ENCODE measurements at places on chromosomes 12 and 14. TPM values are rescaled to one million over a fixed set of nuclear protein-coding genes. Genes with fewer than 3 reads are reported as not detected.

The SSTR1 gene
- 3.0 TPM for total RNA-seq

The SERPINA10 gene
- total RNA-seq = not detected

The RHOJ gene
- 4.1 TPM for total RNA-seq

The SAMD15 gene
- 0.33 TPM for total RNA-seq

The AQP6 gene
- total RNA-seq = 0.17 TPM

The BCL11B gene
- under 0.01 TPM for total RNA-seq

DNA sequence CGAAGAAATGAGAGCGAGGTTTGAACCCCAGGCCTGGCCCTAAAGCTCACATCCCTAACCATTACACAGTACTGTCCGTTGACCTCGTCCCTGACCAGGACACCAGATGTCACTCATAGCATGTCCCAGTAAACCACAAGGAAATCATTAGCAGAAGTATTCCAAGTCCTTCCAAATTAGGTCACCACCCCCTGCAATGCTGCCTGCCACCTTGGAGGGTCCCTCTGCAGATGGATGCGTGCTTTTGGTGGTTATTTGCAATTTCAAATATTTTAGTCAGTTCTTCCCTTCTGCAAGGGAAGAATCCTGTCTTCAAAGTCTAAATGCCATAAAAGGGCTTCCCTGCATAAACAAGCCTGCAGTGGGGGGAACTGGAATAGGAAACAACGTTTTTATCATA lies 71.3 kb downstream of the CLMN start:
- no peak overlapping the region for H3K27ac ChIP-seq
- H3K4me1 ChIP-seq = peaks cover 2% of the 10 kb centered on the region
- no peak overlapping the region for H3K4me3 ChIP-seq
- H3K27me3 ChIP-seq = no peaks in the 10 kb centered on the region
- no peaks in the 10 kb centered on the region for H3K36me3 ChIP-seq

GRCh38 chr14:78764645-78765044 lies 594.5 kb downstream of the NRXN3 start:
- H3K4me3 ChIP-seq = no peak overlapping the region
- no peak overlapping the region for H3K27ac ChIP-seq
- DNase-seq = no peak
- no peaks in the 10 kb centered on the region for H3K4me1 ChIP-seq

DNA sequence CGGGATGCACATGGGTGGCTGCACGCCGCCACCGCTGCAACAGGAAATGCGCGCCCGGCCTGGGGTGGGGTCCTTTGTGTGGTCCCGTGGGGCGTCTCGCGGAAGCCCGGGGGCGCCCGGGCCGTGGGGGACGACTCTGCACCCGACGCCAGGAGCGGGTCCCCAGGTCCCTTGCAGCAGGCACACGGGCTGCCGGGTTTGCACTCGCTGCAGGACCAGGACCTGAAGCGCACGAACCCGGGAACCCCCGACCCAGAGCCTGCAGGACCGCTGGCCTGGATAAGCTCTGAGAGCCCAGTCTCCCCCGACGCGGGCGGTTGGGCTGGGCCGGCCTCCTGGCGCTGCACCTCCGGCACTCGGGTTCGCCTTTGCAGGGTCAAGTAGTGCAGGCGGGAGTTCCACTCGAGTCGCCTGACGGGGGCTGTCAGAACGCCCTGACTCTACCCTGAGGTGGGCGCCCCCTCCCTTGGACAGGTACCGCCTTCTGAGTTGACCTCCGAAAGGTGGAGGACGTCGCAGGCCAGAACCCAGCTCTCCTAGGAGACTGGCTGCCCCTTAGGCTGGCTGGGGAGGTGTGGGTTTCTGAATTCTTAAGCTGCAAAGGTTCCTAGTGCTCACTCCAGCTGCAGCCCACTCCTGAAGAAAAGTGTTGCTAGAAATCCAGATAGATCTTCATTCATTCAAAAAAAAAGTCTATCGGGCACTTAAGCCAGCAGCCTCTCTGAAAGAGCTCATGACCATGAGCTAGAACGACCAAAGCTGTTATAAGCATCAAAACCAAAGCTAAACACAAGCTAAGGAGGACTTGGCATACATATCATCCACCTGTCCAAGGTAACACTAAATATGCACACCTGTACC lies 68.0 kb downstream of the RNF34 start:
- DNase-seq = peak; percentile 22
- H3K36me3 ChIP-seq = no peaks in the 10 kb centered on the region
- no peaks in the 10 kb centered on the region for H3K27me3 ChIP-seq
- no peak overlapping the region for H3K27ac ChIP-seq

GRCh38 chr14:21822109-21822508 lies 148.5 kb upstream of the OR4E1 start:
- no peaks in the 10 kb centered on the region for H3K4me1 ChIP-seq
- H3K4me3 ChIP-seq = no peak overlapping the region
- no peak overlapping the region for H3K27ac ChIP-seq
- H3K27me3 ChIP-seq = no peaks in the 10 kb centered on the region

DNA sequence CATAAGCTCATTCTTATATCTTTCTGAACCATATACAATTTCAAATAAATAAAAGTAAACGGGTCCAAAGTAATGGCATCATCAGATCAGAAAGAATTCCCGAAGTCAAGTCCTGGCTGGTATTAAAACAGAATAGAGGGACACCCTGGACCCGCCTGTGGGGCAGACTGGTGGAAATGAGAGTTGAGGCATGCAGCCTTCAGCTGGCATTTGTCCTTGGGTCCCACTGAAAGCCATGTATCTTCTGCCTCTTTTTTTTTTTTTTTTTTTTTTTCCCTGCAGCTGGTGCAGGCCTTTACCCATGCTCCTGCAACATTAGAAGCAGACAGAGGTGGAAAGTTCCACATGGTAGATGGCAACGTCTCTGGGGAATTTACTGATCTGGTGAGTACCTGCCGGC lies 9.9 kb downstream of the AHSA1 start:
- H3K36me3 ChIP-seq = peaks cover 16% of the 10 kb centered on the region
- no peak overlapping the region for H3K4me3 ChIP-seq
- no peaks in the 10 kb centered on the region for H3K27me3 ChIP-seq
- no peak overlapping the region for H3K27ac ChIP-seq
- H3K4me1 ChIP-seq = no peaks in the 10 kb centered on the region

DNA sequence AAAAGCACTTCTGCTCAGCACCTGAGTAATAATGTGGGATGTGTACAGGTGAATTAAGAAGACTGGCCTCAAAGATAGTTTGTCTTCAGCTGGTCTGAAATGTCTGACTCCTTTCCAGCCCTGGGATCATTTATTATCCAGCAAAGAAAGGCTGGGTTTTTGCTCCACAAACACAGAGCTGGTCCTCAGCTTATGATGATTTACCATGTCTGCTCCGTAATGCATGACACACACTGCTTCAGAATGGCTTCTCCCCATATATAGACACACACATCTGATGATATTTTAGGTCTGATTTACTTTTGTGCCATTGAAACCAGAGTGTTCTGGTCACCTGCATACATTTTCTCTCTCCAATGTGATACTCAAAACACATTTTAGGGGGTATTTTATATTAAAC lies 225.0 kb downstream of the SLC25A21 start:
- DNase-seq = no peak
- H3K4me1 ChIP-seq = peaks cover 8% of the 10 kb centered on the region
- no peaks in the 10 kb centered on the region for H3K36me3 ChIP-seq
- no peak overlapping the region for H3K4me3 ChIP-seq

DNA sequence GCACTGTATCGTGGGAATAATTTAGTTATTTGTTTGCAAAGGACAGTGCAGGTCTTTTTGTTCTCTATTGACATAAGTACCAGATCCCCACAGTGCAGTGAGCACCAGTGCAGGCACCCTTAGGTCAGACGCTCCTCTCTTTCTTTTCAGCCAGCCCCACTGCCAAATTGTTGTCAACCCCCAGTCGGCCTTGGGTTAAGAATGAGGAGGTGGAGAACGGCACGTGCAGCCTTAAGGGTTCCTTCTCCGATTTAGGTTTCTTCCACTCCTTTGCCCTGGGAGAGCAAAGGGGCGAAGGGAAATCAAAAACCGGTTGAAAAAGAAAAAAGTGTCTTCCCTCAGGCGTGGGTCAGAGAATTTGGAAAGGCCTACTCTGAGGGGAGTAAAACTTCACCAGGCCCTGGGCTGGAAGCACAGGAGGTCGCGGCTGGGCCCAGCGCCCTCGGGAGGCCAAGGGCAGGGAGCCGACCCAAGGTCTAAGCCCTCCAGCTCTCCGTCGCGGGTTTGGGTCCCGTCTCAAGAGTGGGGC lies 4.3 kb downstream of the PAX9 start:
- no peak for DNase-seq
- no peak overlapping the region for H3K27ac ChIP-seq
- H3K4me1 ChIP-seq = no peaks in the 10 kb centered on the region
- peaks cover 49% of the 10 kb centered on the region for H3K27me3 ChIP-seq
- no peaks in the 10 kb centered on the region for H3K36me3 ChIP-seq
- no peak overlapping the region for H3K4me3 ChIP-seq

DNA sequence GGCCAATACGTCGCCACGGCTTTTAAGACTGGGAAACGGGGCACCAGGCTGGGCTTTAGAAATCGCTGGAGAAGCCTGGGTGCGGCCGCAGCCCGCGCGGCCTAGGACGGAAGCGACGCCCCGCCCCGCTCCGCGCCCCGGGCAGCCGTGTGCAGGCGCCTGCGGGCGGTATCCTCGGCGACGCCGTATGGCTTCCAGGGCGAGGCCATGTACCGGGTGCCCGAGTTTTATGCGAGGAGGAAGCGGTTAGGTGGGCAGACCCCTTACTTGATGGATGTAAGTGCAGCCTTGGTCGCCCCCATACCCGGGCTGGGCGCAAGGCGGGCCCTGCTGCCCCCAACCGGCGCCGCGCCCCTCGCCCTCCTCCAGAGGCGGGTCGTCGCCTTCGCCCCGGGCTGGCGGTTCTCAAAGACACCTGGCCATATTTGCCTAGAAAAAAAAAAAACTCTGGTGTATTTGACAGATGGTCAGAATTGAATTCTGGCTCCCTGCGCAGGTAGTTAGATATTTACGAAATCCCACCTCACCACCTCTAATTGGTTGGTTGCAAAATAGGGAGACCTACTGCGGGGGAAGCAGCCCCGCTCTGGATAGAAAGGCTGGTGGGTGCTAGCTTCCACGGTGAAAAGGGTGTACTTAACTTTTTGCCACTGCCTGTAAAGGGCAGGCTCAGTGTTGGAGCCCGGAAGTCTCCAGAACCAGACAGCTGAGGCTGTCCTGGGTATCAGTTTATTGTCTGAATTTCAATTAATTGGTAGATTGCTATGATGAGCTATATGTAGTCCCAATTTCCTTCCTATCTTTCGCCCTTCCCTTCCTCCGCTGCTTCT lies at the start of gene PPP1R36:
PPP1R36 (plus strand) TSS at position 171 of the 830 bp plus-strand sequence; CDS start at position 208, 37 bp downstream.
- H3K4me1 ChIP-seq = no peaks in the 10 kb centered on the region
- peak within 1 kb of the TSS; percentile 24 for H3K4me3 ChIP-seq
- DNase-seq = peak; percentile 26
- H3K36me3 ChIP-seq = no peaks in the 10 kb centered on the region
- peaks cover 8% of the 10 kb centered on the region for H3K27me3 ChIP-seq

DNA sequence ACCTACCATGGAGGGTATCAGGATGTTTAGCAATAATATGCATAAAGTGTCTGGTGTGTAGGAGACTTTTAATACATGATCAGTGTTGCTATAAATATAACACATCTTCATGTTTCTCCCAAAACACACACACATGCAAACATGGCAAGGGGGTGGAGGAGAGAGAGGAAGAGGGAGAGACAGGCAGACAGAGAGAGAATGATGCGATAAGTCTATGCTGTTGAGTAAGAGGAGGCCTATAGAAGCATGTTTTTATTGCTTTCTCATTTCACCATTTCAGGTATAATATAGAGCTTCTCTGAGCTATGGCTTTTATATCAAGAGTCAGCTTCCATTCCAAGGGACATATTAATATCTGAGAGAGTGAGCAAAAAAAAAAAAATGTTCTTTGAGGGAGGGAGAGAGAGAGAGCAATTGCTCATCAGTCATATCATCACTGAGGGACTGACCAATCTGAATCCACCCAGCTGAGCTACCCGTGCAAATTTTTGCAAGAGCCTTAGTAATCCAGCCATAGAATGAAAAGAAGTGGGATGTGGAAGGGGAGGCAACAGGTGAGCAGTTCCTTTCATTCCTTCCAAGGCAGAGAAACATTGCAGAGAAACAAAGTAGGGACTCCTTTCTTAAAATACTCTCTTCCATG lies 54.8 kb upstream of the RASSF8 start:
- no peak for DNase-seq
- no peaks in the 10 kb centered on the region for H3K27me3 ChIP-seq
- no peaks in the 10 kb centered on the region for H3K36me3 ChIP-seq
- no peak overlapping the region for H3K4me3 ChIP-seq
- H3K27ac ChIP-seq = no peak overlapping the region

GRCh38 chr14:51881636-51882035 lies 21.2 kb downstream of the GNG2 start:
- no peak overlapping the region for H3K4me3 ChIP-seq
- DNase-seq = no peak
- no peaks in the 10 kb centered on the region for H3K36me3 ChIP-seq
- H3K27ac ChIP-seq = no peak overlapping the region
- peaks cover 5% of the 10 kb centered on the region for H3K4me1 ChIP-seq

DNA sequence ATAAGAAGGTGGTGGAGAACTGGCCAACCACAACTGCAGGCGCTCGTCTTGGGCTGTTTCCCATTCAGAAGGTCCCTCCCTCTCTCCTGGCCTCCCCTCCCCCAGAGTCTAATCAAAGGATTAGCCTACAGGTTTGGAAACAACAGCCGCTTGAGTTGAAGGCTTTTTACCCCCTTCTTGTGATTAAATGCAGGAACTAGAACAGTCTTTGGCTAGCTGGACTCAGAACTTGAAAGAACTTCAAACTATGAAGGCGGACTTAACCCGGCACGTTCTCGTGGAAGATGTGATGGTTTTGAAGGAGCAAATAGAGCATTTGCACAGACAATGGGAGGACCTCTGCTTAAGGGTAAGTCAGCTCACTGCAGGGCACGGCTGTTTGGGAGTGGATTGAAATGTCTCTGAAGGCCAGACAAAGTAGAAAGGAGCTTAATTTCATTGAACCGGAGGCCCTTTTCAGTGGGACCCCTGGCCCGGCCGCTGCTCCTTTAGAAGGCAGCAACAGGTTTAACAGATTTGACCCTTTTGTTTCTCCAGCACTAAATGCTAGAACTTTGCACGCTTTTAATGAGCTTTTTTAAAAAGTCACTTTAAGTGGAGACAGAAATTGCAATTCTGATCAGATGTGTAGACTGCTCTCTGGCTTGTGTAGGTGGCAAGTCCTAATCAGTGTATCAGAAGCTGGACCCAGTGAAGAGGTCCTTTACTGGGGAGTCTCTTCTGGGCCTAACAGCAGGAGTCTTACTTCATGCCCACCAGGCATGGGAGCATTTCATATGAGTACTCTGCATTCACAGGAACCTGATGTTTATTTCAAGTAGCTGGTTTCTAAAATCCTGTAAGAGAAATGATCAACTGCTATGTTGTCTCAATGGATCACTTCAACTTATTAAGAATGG lies 107.7 kb downstream of the ESR2 start:
- no peak overlapping the region for H3K4me3 ChIP-seq
- H3K27ac ChIP-seq = no peak overlapping the region
- DNase-seq = no peak
- H3K36me3 ChIP-seq = no peaks in the 10 kb centered on the region
- H3K27me3 ChIP-seq = no peaks in the 10 kb centered on the region
- H3K4me1 ChIP-seq = no peaks in the 10 kb centered on the region

Data from fibroblast of lung (primary cell).